CD4-positive, alpha-beta T cell treated with Interferon alpha-2 for 1 hour (primary cell): ENCODE measurements at places on chromosomes 16 and 17.

- peak; percentile 76 for DNase-seq
These were observed 18.2 kb upstream of the ABR start for GRCh38 chr17:1197781-1198490.

GRCh38 chr16:79713609-79714309, 113.2 kb upstream of the MAF start:
- DNase-seq: no peak

DNA sequence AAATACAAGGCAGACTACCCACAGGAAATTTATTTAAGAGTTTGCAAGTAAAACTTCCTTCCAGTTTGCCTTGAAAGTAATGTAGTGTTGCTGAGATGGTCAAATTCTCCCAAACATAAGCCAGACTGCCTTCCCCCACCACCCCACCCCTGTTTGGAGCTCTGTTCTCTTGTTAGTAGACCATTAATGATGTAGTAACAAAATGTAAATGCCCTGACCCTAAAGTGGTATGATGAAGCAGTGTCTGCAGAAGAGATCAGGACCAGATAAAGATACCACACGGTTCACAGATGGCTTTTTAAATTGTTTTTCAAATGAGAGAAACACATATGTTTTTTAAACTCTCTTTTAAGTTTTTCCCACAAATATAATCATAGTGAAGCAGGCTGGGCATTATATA, 136.4 kb upstream of the TMEM97 start:
- no peak for DNase-seq

- no peak for DNase-seq
These were observed 108.4 kb upstream of the METRNL start for GRCh38 chr17:82970818-82971590.

DNA sequence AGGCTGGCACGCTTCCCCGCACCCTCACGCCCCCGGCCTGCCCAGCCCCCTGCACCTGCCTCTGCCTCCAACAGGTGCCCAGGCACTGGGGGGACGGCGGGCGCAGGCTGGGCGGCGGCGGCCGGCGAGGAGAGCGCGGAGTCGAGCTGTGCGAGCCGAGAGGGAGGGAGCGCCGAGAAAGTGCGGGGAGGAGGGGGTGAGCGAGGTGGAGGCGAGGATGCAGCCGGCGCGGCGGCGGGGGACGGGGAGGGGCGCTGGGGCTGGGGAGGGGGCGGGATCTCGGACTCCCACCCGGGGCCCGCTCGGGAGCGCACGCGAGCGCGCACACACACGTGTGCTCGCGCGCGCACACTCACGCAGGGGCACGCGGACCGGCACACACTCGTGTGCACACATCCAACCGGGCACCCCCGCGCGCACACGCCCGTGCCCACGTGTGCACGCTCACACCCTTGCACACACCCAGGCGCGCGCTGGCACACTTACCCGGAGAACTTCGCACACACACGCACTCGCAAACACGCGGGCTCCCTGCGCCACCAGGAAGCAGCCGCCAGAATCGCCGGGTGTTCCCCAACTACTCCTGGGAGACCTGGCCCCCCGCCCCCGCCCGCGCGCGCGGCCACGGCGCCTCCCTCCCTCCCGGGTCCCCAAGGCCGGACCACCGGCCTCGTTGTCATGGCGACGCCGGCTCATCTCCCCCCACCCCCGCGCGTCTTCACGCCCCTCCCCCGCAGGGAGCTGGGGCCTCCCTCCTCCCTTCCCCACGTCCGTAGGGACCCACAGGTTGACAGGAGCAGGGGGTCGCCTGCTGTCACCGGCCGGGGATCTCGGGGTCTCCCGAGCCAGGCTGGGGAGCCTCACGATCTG, at the start of gene DOC2A:
TSS of gene DOC2A (minus strand) at position 184 of the 870 bp plus-strand sequence. CDS start 805 bp downstream, outside the sequence.
- DNase-seq: peak; percentile 37

GRCh38 chr16:88684569-88685155, 1.6 kb downstream of the SNAI3 start:
- no peak for DNase-seq

GRCh38 chr17:77459018-77459755, 318.4 kb downstream of the SEC14L1 start:
- no peak for DNase-seq

GRCh38 chr17:66177048-66177447, 14.9 kb downstream of the CEP112 start:
- DNase-seq: no peak

GRCh38 chr17:43411369-43411677, 12.5 kb downstream of the ARL4D start:
- DNase-seq: no peak

GRCh38 chr16:50136399-50136798, 16.7 kb upstream of the TENT4B start:
- DNase-seq: no peak
